Neuronal stem cell (in vitro differentiated cells): ENCODE measurements at places on chromosomes 1 and 21.

GRCh38 chr1:167500283-167500860 is 18.0 kb downstream of the CD247 start:
- DNase-seq = no peak

- DNase-seq = no peak
Observed at GRCh38 chr1:57262472-57262871, 161.4 kb downstream of the DAB1 start.

DNA sequence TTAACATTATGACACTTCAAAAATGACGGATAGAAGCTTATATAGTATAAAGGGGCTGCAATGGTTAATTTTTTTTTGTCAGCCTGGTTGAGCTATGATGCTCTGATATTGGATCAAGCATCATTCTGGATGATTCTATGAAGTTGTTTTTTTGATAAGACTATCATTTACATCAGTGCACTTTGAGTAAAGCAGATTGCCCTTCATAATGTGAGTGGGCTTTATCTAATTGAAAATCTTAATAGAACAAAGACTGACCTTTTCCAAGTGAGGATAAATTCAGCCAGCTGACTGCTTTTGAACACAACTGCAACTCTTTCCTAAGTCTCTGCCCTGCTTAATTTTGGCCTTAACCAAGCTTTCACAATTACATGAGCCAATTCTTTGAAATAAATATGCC is 1476.2 kb downstream of the NCAM2 start:
- no peak for DNase-seq

DNA sequence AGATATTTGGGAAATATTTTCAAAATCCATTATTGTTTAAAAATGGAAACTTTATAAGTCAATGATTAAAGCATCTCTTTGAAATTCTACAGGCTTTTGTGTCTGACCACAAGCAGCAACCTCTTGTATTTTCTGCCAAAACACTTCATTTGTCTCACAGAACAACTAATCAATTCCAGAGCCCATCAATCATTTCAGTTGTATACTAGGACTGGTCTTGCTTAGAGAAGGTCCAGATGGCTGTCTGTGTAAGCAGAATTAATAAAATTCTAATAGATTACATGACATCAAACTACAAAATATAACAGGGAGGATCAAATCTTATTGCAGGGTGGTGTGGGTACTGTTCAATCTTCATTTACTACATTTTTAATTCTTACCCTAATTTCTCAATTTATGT is 76.4 kb downstream of the ACBD6 start:
- DNase-seq = no peak

- DNase-seq = no peak
Observed at GRCh38 chr1:226419284-226420029, 11.6 kb upstream of the PARP1 start.

- no peak for DNase-seq
Observed at GRCh38 chr1:15180945-15181523, 27.5 kb downstream of the TMEM51 start.

DNA sequence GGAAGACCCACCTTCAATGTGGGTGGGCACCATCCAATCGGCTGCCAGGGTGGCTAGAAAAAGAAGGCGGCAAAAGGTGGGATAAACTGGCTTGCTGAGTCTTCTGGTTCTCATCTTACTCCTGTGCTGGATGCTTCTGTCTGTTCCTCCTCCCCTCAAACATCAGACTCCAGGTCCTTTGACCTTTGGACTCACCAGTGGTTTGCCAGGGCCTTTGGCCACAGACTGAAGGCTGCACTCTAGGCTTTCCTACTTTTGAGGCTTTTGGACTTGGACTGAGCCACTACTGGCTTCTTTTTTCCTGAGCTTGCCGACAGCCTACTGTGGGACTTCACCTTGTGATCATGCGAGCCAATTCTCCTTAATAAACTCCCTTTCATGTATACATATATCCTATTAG is 55.9 kb downstream of the VCAM1 start:
- no peak for DNase-seq

DNA sequence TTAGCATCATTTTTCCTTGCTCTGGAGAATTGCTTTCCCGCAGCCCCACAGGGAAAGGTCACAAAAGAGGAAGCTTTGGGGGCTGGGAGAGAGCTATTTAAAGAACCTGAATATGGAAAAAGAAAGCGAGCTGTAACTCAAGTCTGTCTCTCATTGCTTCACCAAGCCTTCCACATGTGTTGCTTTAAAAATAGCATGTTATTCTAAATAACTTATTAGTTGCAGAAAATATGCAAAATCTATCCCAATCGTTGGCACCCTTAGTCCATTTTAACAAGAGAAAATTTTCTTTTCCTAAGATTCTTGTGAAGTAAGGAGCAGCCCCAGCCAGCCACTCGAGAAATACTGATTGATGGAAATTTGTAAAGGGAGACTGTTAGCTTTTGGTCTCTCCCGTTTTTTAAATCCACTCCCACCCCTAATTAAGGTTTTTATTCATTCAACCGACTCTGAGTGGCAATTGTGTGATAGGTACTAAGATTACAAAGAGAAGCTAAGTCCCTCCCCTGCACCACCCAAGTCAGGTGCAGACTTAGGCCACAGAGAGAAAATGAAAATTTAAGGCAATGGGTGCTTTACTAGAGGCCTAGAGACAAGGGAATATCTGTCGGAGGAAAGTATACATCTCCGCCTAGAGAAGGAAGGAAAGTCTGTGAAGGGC is 802 bp downstream of the CYP4X1 start:
- DNase-seq = no peak

GRCh38 chr21:46317710-46318463 is 5.8 kb downstream of the C21orf58 start:
- no peak for DNase-seq

- DNase-seq = no peak
Observed at GRCh38 chr21:17782051-17782450, 37.1 kb downstream of the C21orf91 start.

GRCh38 chr21:32978331-32979270 is 47.1 kb upstream of the OLIG2 start:
- no peak for DNase-seq

DNA sequence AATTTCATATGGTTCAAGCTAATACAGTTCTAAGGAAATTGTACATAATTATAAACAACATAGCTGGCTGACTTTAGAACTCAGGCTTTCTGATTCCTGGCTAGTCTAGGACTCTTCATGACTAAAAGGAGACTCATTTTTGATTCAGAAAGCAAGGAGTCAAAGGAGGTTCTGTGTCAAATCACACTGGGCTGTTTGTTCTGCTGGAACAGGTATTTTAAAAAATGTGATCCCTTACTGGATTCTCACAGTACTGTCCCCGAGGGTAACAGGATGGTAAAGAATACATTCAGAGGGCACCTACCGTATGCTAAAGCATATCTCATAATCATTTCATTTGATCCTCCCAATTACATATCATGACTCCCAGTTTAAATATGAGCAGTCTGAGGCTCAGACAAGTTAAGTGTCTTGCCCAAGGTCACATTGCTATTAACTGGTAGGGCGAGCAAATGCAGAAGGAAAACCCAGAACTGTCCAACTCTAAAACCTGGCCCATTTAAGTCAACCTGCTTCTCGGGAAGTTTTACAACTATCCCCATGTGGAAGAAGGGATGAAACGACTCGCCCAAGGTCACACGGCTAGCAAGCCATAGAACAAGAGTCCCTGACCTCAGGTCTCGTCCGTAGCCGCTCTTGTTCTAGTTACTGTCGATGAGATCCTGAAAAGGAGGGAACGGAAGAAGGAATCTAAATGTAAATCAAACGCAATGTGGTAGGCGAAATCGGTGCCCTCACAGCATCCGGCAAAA is 675 bp downstream of the MYSM1 start:
- DNase-seq = no peak
